ENCODE measurements at places on chromosomes 6 and 20. TPM values are rescaled to one million over a fixed set of nuclear protein-coding genes. Genes with fewer than 3 reads are reported as not detected.

Gene ECT2L
- 0.09 TPM for total RNA-seq

Gene MYT1
- total RNA-seq, result 0.09 TPM

Gene SLC29A1
- 27.8 TPM for total RNA-seq

Gene CAGE1
- 0.04 TPM for total RNA-seq

Gene ZNF165
- 0.62 TPM for total RNA-seq

Gene DEFB127
- total RNA-seq, result not detected

Gene RCAN2
- total RNA-seq, result 2.2 TPM

Gene CAP2
- 56.3 TPM for total RNA-seq

Gene SLC24A3
- total RNA-seq, result 5.9 TPM

Gene LCA5
- 5.3 TPM for total RNA-seq

Gene COL20A1
- 4.6 TPM for total RNA-seq

Gene SNX21
- total RNA-seq, result 29.5 TPM

Gene FAM50B
- total RNA-seq, result 5.6 TPM

Gene RSPO4
- not detected for total RNA-seq

Gene RTF2
- 90.9 TPM for total RNA-seq

Gene RNF182
- 0.53 TPM for total RNA-seq

Gene OR2H2
- total RNA-seq, result not detected

Gene KHDC1
- 2.3 TPM for total RNA-seq

Gene TBX18
- 20.3 TPM for total RNA-seq

Gene IRAK1BP1
- 4.8 TPM for total RNA-seq

Gene PLCG1
- total RNA-seq, result 69.4 TPM

Gene OPN5
- total RNA-seq, result 0.18 TPM

Gene DEFB132
- total RNA-seq, result not detected

Gene COX7A2
- total RNA-seq, result 380 TPM

Gene SPATA25
- 5.7 TPM for total RNA-seq
